ENCODE measurements at places on chromosomes 5 and 9.

DNA sequence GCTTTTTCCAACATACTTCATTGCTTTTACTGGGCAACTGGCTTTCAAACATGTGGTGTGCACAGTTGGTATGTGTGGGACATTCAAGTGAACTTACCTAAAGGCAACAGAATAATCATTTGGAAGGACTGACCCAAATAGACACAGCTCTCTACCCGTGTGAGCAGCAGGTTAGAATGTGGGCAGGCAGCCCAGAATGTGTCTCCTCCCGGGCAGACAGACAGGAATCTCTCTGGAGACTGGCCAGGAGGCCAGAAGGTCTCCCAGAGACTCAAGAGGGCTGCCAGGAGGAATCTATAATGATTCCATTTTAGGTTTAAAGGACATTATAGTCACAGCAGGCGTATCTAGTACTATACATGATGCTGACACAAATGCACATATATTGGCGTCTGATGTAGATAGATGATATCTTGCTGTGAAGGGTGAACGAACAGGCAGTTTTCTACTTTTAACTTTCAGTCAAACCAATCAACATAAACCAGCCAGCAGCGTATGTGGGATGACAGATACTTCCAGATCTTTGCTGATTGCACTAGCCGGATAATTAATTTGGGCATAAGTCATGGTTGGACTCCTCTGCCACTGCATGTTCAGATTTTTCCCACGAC is 297.4 kb upstream of the ZNF608 start:
- no peak for DNase-seq

DNA sequence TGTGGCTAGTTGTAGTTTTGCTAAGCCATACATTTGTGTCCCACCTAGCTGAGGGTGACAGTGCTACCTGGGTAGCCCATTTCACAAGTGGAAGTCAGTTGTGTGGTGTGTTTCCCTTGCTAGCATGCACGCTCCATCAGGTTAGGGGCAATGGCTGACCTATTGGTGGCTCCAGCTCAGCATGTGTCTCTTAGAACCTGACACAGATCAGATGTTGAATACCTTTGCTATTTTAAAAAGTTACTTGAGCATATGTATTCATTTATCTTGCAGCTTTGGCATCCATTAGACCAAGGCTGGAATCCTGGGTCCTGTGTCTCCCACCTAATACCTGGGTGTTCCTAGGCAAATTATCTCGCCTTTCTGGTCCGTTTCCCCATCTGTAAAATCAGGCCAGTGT is 44.8 kb downstream of the ZNF618 start:
- no peak for DNase-seq

DNA sequence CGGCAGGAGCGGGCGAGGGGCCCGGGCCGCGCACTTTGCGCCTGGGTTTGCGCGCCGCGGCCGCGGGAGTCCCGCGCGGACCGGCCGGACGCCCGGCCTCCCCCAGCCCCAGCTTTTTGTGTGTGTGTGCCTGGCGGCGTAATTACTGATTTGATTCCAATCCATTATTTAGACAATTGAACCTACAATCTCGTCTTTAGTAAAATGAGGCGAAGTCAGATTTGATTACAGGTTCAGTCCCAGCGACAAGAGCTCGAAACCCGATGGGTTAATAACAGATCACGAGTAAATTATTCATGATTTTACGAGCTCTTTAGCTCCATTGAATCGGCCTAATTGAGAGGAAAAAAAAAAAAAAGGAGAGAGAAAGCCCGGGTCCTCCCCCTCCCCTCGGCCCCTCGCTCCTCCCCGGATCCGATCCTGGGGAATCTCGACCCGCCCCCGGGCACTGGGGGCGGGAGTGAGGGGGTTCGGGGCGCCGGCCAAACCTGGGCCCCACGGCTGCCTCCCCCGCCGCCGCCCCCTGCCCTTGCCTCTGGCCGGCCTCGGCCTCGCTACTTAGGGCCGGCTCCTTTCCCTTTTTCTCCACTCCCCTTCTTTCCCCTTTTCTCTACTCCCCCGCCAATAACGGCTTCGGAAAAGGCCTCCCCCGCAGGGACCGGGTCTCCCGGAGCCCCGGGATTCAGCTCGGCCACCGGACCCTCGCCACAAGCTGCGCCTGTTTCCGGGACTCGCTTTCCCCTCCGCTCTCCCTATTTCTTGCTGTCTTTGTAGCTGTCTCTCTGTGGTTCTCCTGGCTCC is 6.6 kb downstream of the LHX2 start:
- no peak for DNase-seq

DNA sequence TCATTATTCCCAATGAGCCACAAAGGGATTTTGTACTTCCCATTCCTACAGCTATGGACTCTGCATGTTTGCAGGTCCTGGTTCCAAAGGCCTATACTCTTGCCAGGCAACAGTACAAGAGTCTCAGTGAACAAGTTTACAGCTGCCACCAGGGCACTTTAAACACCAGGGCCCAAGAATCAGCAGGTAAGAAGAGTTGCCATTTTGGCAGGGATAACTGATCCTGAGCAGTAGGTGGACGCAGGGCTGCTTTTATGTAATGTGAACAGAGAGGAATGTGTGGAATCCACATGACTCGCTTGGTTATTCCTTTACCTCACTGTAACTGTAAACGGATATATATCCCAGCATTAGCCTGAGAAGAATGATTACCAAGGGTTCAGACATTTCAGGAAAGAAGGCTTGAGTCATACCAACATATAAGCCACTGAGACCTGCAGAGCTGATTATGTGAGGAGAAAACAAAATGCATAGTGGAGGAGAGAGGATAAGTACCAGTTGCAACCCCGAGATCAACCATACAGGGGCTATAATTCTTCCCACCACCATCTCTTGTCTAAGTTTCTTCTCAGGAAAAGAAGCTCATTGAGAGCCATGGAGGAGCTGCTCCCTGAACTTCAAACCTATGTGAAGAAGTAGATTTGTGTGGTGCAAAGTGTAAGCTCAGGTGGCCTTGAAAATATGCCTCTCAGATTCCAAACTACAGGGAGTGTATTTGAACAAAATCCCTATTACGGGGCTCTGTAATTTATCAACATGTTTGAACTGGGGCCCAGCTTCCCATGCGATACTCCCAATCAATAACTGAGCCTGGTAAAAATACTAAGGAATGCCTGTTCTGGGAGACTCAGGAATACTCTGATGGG is 24.6 kb downstream of the RAPGEF6 start:
- no peak for DNase-seq

DNA sequence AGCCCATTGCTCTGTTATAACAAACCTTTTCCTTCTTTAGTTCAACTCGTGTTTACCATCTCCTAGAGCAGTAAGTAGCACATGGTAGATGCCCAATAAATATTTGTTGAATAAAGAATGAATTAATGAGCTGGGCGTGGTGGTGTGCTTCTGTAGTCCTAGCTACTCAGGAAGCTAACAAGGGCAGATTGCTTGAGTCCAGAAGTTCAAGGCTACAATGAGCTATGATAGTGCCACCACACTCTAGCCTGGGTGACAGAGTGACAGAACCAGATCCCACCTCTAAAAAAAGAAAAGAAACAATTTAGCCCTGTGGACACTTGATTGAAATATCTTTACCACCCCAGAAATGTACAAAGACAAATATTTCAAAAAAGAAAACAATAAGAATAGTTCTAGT is 14.6 kb upstream of the PAM start:
- DNase-seq = no peak

GRCh38 chr5:88695931-88696330 is 187.1 kb downstream of the MEF2C start:
- no peak for DNase-seq

GRCh38 chr5:80662108-80662507 is 7.3 kb upstream of the DHFR start:
- DNase-seq = no peak

Measured in stimulated activated CD8-positive, alpha-beta memory T cell treated with anti-CD3 and anti-CD28 coated beads, Interleukin-15, amount 100 ng/mL, for 48 hours (primary cell).